ENCODE measurements at places on chromosomes 2 and 18.

- no peak for DNase-seq
Measured at GRCh38 chr2:209619782-209620181, 151.8 kb upstream of the UNC80 start.

DNA sequence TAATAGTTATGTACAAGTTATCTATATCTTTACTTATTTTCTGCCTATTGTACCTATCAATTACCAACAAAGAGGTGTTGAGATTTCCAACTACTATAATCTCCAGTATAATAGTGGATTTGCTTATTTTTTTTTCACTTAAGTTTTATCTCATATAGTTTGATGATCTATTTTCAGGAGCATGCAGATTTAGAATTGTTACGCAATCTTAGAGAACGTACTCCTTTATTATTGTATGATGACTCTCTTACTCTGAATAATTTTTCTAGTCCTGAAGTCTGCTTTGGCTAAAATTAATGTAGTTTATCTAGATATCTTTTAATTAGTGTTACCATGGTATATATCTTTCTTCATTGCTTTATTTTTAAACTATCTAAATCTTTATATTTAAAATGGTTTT, 205.2 kb downstream of the SCG2 start:
- DNase-seq: no peak

DNA sequence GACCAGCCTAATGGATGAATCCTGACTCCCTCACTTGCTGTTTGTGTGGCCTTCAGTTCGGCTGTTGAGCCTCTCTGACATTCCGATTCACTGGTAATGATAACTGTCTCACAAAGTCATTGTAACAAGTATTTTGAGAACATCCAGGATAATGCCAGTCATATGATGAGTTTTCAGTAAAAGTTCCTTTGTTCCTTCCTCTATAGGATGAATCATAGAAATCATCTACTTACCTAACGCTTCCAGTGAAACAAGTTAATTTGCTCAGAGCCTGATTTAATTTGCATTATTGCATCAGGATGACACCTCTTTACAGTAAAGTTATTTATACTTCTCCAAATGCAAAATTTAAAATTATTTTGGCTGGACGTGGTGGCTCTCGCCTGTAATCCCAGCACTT, 32.0 kb downstream of the RAB31 start:
- DNase-seq: no peak

DNA sequence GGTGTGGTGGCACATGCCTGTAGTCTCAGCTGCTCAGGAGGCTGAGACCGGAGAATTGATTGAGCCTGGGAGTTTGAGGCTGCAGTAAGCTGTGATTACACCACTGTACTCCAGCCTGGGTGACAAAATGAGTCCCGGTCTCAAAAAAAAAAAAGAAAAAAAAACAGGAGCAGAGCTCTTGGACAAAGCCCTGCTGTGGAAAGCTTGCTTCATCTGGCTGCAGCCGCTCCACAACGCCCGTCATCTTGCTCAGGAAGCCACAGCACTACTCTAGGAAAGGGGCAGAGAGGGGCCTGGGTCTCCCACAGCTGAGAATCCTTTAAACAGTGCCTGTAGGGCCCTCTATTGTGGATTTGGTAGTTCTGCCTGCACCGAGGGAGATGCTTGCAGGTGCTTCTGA, 11.0 kb downstream of the ATG4B start:
- DNase-seq: no peak

DNA sequence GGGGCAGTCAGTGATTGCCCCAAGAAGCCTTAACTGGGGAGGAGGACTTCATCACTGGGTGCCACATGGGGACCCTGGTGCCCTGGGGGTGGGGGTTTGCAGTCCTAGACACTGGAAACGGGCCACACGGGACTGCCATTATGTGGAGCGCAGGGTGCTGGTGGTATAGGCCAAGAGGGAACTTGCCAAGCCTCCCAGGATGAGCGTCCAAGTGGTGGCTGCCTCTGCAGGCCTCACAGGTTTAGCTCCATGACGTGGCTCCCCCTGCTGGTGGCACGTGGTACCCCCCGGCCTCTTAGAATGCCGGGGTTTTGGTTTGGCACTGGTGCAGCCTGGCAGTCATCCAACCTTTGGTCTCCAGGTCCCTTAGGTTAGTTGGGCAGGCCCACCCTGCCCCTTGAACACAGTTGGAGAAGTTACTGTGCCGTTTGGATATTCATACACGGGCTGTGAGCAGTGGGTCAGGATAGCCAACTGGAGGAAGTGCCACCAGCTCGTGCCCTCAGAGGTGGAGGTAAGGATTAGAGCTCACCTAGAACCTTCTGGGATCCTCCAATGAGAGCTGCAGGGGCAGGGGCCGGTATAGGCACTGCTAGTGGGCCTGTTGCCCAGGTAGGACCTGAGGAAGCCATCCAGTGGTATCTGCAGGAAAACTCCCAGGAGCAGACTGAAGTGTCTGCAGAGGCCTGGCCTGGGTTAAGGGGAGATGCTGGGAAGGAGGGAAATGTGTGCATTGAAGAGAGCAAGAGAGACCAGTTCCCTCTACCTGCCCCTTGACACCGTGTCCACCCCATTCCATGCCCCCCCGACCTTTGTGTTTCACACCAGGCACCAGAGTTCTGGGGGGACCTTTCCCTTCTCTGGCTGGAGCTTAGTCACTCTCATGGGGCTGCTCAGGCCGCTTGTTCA, 5.7 kb downstream of the PTMA start:
- peak; percentile 92 for DNase-seq

DNA sequence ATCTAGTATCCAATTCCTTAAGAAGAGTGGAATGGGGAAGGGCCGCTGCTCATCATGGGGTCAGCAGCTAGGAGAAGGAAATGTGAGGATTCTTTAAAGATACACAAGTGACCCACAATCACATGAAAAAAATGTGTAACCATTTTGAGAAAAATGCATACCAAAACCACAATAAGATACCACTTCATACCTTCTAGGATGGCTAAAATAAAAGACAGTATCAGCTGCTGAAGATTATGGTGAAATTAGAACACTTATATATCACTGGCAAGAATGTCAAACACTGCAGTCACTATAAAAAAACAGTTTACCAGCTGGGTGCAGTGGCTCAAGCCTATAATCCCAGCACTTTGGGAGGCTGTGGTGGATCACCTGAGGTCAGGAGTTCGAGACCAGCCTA, 67.9 kb downstream of the C2orf74 start:
- no peak for DNase-seq

DNA sequence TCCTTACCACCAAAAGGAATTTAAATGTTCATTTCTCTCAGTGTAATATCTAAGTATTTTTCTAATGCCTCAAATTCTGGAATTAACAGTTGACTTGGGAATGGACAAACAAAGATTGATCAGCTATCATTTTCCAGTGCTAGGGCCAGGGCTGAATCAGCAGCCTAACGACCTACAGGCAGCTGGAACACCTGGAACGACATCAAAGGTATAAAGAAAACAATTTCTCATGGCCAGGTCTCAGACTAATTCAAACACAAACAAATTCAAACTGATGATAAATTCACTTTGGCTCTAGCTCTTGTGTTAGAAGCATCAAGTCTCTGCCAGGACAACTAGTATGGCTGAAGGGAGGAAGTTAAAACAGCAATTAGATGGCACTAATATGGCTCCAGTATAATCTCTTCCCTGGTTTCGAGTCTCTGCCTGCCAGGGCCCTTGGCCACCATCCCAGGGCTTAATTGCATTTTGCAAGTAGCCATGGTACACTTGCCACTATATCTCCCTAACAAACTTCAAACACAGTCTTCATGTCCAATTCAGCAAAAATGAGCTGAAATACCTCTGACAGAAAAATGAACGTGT, 70.2 kb upstream of the FSHR start:
- DNase-seq: no peak

- no peak for DNase-seq
Measured at GRCh38 chr2:167946441-167946841, 301.0 kb downstream of the STK39 start.

DNA sequence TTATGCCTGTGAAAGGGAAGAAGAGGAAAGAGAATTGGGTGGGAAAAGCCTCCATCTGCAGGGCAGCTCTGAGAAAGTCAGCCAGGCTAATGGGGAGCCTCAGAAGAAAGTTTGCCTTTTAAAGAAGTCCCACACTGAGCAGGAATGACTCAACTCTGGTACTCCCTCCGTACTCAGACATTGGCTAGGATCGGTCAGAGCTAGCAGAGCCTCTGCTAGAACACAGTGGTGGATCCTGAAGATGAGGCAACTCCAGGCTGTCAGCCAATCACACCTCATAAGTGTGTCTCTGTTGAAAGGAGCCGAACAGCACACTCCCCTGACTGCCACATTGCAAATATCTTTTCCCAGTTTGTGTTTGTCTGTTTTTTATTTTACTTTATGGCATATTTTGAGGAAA, 96.9 kb downstream of the HNRNPLL start:
- DNase-seq: peak; percentile 54

GRCh38 chr2:182647499-182647787, 68.6 kb upstream of the DNAJC10 start:
- DNase-seq: no peak

DNA sequence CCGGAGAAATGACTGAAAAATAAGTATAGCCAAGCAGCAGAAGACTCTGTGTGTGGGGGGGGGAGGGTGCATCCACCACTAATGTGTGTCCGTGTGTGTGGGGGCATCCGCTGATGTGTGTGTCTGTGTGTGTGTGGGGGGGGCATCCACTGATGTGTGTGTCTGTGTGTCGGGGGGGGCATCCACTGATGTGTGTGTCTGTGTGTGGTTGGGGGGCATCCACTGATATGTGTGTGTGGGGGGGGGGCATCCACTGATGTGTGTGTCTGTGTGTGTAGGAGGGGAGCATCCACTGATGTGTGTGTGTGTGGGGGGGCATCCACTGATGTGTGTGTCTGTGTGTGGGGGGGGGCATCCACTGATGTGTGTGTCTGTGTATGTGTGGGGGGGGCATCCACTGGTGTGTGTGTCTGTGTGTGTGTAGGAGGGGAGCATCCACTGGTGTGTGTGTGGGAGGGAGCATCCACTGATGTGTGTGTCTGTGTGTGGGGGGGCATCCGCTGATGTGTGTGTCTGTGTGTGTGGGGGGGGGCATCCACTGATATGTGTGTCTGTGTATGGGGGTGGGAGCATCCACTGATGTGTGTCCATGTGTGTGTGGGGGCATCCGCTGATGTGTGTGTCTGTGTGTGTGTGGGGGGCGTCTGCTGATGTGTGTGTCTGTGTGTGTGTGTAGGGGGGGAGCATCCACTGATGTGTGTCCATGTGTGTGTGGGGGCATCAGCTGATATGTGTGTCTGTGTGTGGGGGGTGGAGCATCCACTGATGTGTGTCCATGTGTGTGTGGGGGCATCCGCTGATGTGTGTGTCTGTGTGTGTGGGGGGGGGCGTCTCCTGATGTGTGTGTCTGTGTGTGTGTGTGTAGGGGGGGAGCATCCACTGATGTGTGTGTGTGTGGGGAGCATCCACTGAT, 125.0 kb downstream of the NFATC1 start:
- DNase-seq: no peak

- no peak for DNase-seq
Measured at GRCh38 chr2:60212181-60212945, 341.1 kb downstream of the BCL11A start.

DNA sequence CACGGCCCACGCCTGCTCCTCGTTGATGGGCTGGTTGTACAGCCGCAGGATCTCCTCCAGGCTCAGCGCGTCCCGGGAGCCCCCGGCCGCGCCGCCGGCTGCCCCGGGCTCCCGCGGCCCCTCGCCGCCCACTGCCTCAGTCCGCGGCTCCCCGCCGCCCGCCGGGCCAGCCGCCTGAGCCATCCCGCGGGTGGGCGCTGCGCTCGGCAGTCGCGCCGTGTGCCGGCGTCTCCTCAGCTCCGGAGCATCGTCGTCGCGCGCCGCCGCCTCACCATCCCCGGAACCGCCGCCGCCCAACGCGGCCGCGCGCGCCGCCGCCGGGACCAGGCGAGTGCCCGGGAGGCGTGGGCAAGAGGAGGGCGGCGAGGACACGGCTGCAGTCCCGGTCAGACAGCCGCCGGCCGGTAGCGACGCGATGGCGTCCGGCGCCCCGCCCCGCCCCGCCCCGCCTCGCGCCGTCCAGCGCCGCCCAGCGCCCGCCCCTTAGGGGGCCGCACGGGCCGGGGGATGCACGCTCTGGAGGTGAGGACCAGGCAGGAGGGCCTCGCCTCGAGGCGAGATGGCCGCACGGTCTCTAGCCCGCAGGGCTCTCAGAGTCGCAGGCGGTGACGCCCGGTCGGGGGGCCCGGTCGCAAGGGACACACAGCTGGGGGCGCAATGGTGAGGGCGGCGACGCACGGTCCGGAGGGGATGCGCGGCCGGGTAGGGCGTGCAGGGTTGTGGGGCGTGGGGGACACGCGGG, at the start of gene SPIRE1:
Gene SPIRE1 (minus strand): TSS at position 424 of the 742 bp plus-strand sequence. CDS start 241 bp downstream, at position 183.
- DNase-seq: peak; percentile 57

- DNase-seq: no peak
Measured at GRCh38 chr2:187644981-187645380, 90.7 kb upstream of the TFPI start.

DNA sequence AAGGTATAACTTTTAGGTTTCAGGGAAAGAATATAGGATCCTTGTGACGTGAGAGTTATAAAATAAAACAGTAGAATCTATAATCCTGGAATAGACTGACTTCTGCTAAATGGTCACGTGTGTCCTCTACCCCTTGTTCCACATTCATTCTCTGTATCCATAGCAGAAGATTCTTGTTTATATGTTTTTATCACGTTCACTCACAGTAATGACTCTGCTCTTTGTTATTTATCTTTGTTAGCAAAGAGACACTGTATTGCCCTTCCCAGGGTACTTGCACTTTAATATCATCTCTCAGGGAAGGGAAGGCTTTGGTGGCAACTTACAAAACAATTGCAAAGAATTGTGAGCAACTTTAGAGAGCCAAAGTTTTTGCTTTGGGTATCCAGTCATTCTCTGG, 206.2 kb upstream of the LRRTM1 start:
- DNase-seq: no peak

- DNase-seq: peak; percentile 11
Measured at GRCh38 chr2:239200646-239201530, 199.9 kb downstream of the HDAC4 start.

- DNase-seq: no peak
Measured at GRCh38 chr2:145484448-145485097, 964.7 kb upstream of the ZEB2 start.

DNA sequence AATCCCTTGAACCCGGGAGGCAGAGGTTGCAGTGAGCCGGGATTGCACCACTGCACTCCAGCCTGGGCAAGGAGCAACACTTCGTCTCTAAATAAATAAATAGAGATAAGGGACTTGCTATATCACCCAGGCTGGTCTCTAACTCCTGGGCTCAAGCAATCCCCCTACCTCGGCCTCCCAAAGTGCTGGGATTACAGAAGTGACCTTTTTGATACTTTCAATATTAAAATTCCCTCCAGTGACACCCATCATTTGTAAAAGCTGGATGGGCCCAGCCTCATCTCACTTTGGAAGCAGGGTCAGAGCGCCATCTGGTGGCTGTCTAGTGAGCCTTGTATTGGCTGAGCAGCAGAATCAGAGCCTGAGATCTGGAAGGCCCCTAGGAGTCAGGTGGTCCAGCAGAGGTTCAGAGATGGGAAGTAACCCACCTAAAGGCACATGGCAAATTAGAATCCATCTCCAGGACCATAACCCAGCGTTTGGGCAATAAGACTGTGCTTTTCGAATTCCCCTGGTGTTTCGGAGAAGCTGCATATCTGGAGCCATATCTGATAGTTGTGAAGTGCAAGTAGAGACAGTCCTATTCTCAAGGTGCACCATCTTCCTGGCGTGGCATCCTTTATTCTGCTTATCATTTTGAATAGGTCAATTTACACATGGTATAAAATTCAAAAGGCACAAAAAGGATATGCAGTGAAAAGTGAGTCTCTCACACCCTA, 18.3 kb upstream of the SLC35F6 start:
- peak; percentile 89 for DNase-seq

- DNase-seq: no peak
Measured at GRCh38 chr2:145775591-145775990, 1255.7 kb upstream of the ZEB2 start.

- DNase-seq: no peak
Measured at GRCh38 chr2:100248044-100248330, 74.3 kb downstream of the LONRF2 start.
